ENCODE measurements at places on chromosomes 13 and 19. TPM values are rescaled to one million over a fixed set of nuclear protein-coding genes. Genes with fewer than 3 reads are reported as not detected.

- DNase-seq: no peak
These were observed 27.3 kb upstream of the GPI start for GRCh38 chr19:34337739-34338138.

GRCh38 chr19:42057846-42058245 is 12.2 kb downstream of the GRIK5 start:
- DNase-seq: no peak

GRCh38 chr13:114074671-114075315 is 57.6 kb downstream of the RASA3 start:
- DNase-seq: no peak

GRCh38 chr19:58284199-58284598 is 5.4 kb downstream of the ZNF8 start:
- no peak for DNase-seq

GRCh38 chr19:58296104-58296503 is 9.1 kb upstream of the ERVK3-1 start:
- DNase-seq: no peak

GRCh38 chr19:46328079-46328478 is 18.8 kb upstream of the PPP5C start:
- no peak for DNase-seq

DNA sequence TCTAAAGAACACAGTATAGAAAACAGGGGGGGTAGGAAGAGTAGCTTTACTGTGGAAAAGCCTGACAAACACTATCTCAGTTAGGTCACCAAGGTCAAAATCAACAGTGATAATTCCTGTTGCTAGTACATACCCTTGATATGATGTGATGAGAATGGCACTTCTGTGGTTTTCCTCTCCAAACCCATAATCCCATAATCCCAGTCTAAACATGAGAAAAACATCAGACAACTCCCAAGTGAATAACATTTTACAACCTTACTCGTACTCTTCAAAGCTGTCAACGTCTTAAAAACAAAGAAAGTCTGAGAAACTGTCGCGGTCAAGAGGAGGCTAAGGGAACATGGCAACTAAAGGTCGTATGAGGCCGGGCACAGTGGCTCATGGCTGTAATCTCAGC is 137.6 kb downstream of the FOXO1 start:
- DNase-seq: no peak

- no peak for DNase-seq
These were observed 27.8 kb upstream of the TM9SF2 start for GRCh38 chr13:99473515-99473914.

DNA sequence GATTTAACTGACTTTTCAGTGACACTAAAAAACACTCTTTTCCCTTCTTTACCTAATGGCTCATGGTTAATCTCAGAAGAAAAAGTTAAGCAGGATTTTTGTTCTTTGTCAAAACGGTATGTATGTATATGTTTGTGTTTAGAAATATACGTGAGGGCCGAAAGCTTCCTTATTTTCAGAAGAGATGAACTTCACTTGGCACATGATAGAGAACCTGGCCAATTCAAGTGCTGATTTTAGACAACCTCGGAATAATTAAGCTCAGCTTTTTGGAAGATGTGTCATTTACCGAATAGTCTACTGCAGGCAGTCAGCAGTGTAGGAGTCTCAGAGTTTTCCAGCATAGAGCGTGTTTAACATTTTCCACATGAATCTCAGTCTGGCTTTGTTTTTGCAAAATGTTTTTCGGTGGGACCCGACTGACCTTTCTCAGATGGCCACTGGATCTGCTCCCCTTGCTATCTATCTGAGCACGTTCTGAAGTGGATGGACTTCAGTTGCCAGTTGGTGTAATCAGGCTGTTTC is 4.6 kb downstream of the RNASEH2B start:
- no peak for DNase-seq

DNA sequence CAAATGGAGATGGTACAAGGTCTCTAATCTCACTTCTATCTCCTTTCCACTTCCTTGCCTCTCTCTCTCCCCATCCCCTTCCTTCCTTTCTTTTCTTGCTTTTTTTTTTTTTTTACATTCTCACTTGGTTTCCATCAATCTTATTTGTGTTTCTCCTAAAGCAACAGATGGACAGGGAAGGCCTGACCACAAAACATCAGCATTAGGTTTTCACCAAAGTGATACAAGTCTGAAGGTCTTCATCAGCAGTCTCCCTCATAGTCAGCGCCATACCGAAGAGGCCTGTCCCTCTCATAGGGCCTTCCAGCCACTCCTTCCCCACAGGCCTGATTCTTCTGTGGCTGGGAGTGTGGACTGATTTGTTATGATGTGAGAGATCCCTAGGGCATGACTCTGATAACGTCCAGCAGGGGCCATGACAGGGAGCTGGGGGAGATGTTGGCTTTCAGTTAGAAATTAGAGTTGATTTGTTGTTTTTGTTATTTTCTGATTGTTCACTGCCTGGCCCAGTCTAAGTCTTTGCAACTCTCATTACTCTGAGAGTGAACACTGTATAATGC is 158.7 kb downstream of the SLC7A1 start:
- DNase-seq: no peak

DNA sequence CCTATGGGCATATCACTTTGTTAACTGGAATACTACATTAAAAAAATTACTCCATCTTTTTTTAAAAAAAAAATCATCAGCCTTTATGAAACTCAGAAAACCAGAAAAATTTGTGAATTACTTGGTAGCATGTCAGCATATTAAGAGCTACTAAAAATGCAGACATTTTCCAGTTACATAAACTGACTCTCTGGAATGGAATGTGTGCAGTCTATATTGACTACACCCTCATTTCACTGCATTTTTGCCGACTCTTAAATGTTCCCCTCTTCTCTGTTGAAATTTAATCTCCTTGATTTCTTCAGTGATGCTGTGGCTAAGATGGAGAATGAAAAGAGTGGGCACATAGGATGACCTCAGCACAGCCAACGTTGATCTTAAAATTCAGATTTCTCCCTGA is 393.8 kb downstream of the ITGBL1 start:
- DNase-seq: no peak

GRCh38 chr13:68676513-68677115 is 1431.0 kb upstream of the ATXN8OS start:
- DNase-seq: no peak

GRCh38 chr19:32041681-32042292 is 303.6 kb upstream of the ZNF507 start:
- no peak for DNase-seq

- no peak for DNase-seq
These were observed 75.5 kb upstream of the EDNRB start for GRCh38 chr13:77994166-77994565.

GRCh38 chr19:8517551-8518442 is 3.8 kb upstream of the ZNF414 start:
- no peak for DNase-seq

- DNase-seq: no peak
These were observed 11.9 kb downstream of the PEX11G start for GRCh38 chr19:7476777-7477494.

- no peak for DNase-seq
These were observed 34.6 kb upstream of the OLFM4 start for GRCh38 chr13:52994051-52994450.

DNA sequence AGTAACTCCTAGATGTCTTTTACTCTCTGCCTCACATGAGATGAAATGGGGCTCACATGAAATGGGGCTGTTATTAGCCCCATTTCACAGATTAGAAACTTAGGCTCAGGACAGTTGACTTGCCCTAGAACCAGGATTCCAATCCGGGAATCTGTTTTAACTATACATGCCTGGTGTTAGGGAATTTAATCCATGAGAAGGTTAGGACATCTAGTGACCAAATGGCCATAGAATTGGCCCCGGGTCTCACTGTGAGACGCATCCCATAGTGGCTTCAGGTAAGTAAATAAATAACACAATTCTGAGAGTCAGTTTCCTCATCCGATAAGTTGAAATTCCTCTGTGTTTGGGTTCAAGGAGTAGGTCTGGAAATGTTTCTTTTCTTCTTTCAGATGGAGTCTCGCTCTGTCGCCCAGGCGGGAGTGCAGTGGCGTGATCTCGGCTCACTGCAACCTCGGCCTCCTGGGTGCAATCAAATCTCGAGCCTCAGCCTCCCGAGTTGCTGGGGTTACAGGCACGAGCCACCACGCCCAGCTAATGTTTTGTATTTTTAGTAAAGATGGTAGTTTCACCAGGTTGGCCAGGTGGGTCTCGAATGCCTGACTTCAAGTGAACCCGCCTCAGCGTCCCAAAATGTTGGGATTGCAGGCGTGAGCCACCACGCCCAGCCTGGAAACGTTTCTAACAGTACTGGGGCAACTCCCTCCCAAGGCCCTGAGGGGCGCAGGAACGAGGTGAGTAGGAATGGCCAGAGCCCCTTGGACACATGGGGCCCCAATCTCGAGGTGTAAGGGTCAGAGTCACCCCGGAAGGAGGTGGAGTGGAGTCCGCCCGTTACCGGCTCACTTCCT is 1.2 kb upstream of the ZNF574 start:
- peak; percentile 60 for DNase-seq

- DNase-seq: no peak
These were observed 15.6 kb downstream of the CLDN10 start for GRCh38 chr13:95568131-95568530.

- peak; percentile 91 for DNase-seq
These were observed 564 bp downstream of the SPART start for GRCh38 chr13:36345438-36346221.

GRCh38 chr19:14977128-14977527 is 2.5 kb downstream of the SLC1A6 start:
- DNase-seq: no peak

DNA sequence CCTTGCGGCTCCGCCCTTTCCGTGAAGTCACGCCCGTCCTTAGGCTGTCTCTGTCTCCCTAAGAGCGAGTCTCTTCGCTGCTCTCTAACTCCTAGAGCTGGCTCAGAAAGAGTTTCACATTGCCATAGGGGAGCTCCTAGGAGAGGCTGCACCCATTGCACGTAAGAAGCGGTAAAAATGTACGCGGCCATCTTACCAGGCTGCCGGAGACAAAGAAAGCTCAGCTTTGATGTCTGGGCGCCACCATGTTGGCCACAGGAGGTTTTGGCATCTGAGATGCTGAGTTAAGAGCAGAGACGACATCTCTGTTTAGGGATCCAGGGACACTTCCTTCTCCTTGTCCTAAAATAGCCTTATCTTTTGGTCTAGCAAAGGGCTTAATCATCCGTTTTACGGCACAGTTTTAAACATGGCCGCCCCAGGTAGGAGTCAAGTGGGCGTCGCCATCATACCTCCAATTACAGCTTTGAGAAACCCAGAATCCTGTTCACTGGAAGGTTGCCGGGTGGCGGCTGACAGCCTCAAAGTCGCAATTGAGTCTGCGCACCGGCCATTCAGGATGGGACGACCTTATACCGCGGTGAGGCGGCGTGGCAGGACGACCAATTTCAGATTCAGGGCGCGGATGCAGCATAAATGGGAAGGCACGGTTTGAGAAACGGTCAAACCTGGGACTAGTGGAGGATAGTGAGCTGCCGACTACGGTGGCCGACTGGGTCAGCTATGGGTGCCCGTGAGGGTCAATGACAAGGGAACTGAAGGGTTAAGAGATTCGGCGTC is at the start of gene ZNF793:
Gene ZNF793, plus strand, starts transcription at position 553 of the 780 bp plus-strand sequence. CDS start 16,501 bp downstream, outside the sequence.
- DNase-seq: peak; percentile 72

DNA sequence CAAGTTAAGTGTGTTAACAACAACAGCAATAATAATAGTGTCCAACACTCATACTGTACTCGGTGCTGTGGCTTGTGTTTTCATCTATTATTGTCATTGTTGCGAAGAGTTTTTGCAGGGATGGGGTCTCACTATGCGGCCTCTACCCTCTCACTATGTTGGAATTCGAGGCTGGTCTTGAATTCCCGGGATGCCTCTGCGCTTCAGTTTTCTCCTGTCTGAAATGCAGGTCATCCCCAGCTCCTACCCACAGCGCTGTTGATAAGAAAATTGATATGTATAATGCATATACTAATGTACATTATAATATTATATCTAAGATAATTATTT is 4.9 kb upstream of the SBK3 start:
- no peak for DNase-seq

- DNase-seq: no peak
These were observed 26.9 kb downstream of the RFX1 start for GRCh38 chr19:13979244-13979615.

DNA sequence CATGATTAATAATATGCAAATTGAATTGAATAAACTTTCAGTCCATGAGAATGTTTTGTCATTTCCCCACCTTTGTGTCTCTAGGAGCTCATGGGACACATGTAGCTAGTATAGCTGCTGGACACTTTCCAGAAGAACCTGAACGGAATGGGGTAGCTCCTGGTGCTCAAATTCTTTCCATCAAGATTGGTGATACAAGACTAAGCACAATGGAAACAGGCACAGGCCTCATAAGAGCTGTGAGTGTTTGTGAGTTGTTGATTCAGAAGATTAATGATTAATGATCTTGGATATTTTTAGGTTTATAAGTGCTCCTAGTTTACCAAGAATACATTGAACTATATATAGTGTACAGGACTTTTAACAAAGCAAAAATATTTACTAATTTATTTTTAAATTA is 30.1 kb downstream of the TPP2 start:
- no peak for DNase-seq

GRCh38 chr13:50654331-50654730 is 189.2 kb downstream of the DLEU7 start:
- no peak for DNase-seq

DNA sequence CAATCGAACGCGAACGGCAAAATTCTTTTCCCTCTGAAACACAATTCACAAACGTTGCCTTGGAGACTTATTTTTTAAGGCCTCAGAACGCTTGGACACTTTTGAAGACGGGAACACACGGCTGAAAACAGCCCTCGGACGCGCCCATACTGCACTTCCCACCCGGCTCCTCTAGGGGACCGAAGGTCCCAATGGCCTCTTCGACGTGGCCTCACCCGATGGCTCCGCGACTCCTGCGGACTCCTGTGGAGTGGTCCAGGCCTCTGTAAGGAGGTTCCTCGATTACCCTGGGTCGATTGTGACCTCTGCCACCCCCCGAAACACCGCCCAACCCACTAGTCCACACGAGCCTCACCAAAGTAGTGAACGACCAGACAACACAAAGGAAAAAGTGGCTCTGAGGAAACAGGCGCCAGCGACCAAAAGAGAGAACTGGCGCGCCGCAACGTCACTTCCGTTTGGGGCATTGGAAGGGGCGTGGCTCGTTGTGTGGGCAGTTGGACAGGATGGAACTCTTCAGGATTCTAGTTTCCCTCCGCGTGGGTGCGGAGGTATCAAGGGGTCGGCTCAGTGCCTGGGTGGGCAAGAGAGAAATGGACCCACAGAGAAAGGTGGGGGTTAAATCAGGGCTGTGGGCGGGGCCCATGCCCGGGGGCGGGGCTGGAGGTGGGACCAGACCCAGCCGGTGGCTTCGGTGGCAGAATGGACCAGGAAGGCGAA is at the start of gene ZNF560:
Gene ZNF560, minus strand, starts transcription at position 434 of the 720 bp plus-strand sequence. CDS start 23,303 bp downstream, outside the sequence.
- DNase-seq: no peak

The ZNF724 gene
- total RNA-seq: 1.4 TPM

The ZNF844 gene
- 10.8 TPM for total RNA-seq

The SAFB gene
- total RNA-seq: 32.7 TPM

The HNRNPM gene
- 51.0 TPM for total RNA-seq

The NLRP9 gene
- not detected for total RNA-seq

The ZNF426 gene
- total RNA-seq: 9.6 TPM

The ZNF20 gene
- total RNA-seq: 1.4 TPM

The FOXA3 gene
- not detected for total RNA-seq

The ZNF837 gene
- total RNA-seq: 0.70 TPM

The TMEM86B gene
- 1.3 TPM for total RNA-seq

The MAP2K2 gene
- total RNA-seq: 97.4 TPM

The DACT3 gene
- total RNA-seq: 25.9 TPM

The ZNF729 gene
- total RNA-seq: not detected

The BCL3 gene
- total RNA-seq: 25.2 TPM

The SUGT1 gene
- 33.4 TPM for total RNA-seq

The RAVER1 gene
- 14.8 TPM for total RNA-seq

The CPT1C gene
- total RNA-seq: 2.8 TPM

The ZNF549 gene
- 2.2 TPM for total RNA-seq

The ZNF611 gene
- 4.0 TPM for total RNA-seq

The REEP6 gene
- 1.3 TPM for total RNA-seq

Data from right atrium auricular region (tissue), 2 donors.